ENCODE measurements at places on chromosomes 2 and 18.
A peak's percentile ranks its signal among the peaks of the same experiment; 100 is the strongest.

- DNase-seq, result no peak
These were observed 150.0 kb upstream of the AGAP1 start for GRCh38 chr2:235343869-235344268.

- no peak for DNase-seq
These were observed 94.2 kb downstream of the TPGS2 start for GRCh38 chr18:36734596-36734995.

GRCh38 chr2:111176388-111176787 is 55.7 kb downstream of the BCL2L11 start:
- no peak for DNase-seq

DNA sequence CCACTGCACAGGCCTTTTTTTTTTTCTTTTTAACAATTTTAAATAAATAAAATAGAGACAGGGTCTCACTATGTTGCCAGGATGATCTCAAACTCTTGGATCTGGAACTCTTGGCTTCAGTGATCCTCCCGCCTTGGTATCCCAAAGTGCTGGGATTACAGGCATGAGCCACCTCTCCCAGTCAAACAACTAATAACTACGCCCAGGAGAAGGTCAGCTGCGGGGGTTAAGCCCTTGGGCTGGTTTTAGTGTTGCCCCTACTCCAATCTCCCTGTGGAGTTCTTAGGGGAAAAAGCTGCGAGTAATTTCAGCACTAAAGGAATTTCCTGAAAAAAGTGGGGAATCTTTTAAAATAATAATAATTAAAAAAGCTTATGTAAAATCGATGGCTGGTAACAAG is 96.4 kb upstream of the XPO1 start:
- DNase-seq, result no peak

- DNase-seq, result peak; percentile 24
These were observed 145.7 kb downstream of the ZEB2 start for GRCh38 chr2:144374163-144374661.

GRCh38 chr2:96145036-96145847 is at the start of gene DUSP2:
Gene DUSP2 (minus strand): TSS chr2:96145440. CDS start chr2:96145354, 86 bp downstream.
- DNase-seq, result peak; percentile 70

DNA sequence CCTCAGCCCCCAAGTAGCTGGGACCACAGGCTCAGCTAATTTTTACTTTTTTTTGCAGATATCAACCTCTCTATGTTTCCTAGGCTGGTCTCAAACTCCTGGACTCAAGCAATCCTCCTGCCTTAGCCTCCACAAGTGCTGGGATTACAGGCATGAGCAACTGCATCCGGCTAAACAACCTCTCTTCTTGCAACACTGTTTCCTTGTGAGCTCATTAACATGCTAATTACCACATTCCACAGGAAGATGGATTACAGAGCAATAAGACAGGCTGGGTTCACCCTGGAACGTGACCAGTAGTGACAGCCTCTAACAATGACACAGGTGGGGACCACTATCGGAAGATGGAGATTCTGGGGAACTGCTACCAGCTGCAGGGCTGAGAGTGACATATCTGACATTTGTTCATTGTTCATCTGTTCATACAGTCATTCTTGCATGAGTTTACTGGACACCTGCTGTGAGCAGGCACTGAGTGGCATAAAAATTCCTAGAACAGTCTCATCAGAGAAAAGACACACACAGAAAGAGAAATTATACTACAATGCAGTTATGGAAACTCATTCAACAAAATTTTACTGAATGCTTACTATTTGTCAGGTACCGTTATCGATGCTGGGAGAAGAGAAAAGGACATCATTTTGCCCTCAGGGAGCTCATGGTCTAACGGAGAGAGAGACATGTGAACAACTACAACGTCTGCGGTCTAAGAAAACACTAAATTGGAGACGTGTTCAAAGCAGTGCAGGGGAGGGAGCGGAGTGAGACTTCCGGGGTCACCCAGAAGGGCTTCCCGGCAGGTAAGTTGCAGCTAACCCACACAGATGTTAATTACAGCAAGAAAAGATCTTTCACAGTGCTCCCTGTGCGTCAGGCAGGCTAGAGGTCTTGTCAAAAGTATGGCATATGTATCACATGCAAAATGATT is 37.6 kb downstream of the PROC start:
- no peak for DNase-seq

DNA sequence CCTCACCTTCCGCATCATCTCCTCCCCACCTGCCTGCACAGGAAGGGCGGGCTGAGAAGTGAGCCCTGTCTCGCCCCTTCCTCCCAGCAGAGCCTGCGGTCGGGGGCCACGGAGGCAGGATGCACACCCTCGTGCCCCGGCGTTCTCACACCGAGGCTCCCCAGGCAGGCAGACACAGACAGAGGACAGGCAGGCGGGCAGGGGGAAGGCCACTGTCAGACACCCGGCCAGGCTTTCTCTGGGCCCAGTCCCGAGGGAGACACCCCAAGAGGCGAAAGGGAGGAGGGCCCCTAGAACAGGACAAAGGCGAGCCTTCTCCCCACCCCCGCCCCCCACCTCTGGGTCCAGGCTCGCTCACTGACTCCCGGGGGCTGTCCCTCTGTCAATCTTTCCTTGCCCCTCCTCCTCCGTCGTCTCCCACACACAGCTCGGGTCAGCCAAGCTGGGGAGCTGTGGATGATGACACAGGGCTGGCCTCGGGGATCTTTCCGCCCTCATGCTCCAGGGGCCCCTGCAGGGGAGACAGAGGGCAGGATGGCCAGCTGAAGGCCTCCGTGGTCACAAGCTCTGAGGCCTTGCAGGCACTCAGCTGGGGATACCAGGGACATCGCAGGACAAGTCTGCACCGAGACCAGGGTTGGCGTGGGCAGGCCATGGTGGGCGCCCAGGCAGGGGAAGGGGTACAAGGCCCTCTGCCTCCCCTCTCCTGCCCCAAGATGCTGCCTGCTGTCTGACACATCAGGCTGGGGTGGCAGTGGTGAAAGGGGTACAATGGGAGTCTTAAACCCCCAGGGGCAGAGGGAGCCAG is 24.9 kb downstream of the BIN1 start:
- no peak for DNase-seq

- DNase-seq, result peak; percentile 43
These were observed 88.0 kb downstream of the COMMD1 start for GRCh38 chr2:61993422-61994024.

GRCh38 chr2:191051177-191051576 is 37.2 kb upstream of the STAT1 start:
- peak; percentile 46 for DNase-seq

DNA sequence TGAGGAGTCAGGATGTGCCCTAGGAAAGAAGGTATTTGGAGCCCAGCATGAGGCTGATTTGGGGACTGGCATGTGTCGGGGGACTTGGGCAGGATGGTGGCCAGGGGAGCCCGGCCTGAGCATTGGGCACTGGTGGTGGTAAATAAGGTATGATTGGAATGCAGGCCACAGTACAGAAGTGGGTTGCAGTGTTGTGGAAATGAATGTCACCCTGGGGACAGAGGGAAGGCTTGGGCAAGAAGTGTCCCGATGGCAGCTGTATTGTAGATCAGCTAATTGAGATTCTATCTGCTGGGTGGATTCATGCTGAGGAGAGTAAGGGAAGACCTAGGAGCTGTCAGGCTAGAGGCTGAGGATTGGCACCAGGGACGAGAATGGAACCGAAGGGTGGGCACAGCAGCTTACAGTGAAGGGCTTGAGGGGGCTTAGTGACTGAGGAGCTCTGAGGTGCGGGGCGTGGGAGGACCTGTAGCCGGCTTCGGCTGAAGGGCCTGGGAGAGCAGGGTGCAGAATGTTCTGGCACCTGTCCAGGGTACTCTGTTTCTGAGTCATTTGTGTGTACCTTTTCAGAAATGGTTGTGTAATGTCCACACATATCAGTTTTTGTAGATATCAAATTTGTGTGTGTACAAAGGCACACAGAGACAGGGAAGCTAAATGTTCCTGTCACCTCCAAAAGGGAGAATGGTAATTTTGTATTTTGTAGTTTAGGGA is 170.2 kb downstream of the PRKCE start:
- peak; percentile 48 for DNase-seq

GRCh38 chr2:3426615-3427014 is 47.1 kb downstream of the TRAPPC12 start:
- DNase-seq, result no peak

GRCh38 chr18:34844732-34845459 is 134.8 kb downstream of the DTNA start:
- DNase-seq, result no peak

DNA sequence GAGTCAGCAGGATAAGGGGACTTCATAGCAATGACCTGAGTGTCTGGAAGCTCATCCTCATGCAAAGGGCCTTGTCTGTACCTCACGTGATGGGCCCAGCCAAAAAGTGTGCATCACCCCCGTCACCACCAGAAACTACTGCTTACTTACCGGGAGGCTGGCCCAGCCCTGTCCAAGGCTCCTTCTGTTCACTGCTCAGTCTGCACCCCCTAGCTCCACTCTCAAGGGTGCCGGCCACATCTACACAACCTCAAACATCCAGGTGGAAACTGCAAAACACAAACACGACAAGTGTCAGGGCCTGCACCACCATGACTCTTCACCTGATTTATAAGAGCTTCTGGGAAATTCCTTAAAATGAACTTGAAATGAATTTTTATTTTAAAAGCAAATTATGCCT is 55.1 kb downstream of the ADD2 start:
- no peak for DNase-seq

DNA sequence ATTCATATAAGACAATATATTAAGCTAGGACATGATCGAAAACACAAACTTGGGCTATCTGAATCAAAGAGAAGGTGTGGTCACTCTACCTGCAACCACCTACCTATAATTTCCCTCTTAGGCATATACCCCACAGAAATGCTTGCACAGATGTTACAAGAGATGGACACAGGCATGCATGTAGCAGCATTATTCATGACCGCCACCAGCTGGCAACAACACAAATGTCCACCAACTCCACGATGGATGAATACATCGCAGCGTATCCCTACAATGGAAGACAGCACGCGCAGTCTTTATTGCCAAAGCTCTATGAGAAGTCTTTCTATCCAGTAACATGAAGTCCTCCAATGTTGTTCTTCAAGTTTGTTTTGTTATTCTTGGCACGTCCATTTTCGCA is 90.8 kb downstream of the ARL4C start:
- DNase-seq, result no peak

- DNase-seq, result no peak
These were observed 31.7 kb upstream of the CYBRD1 start for GRCh38 chr2:171490577-171490976.

DNA sequence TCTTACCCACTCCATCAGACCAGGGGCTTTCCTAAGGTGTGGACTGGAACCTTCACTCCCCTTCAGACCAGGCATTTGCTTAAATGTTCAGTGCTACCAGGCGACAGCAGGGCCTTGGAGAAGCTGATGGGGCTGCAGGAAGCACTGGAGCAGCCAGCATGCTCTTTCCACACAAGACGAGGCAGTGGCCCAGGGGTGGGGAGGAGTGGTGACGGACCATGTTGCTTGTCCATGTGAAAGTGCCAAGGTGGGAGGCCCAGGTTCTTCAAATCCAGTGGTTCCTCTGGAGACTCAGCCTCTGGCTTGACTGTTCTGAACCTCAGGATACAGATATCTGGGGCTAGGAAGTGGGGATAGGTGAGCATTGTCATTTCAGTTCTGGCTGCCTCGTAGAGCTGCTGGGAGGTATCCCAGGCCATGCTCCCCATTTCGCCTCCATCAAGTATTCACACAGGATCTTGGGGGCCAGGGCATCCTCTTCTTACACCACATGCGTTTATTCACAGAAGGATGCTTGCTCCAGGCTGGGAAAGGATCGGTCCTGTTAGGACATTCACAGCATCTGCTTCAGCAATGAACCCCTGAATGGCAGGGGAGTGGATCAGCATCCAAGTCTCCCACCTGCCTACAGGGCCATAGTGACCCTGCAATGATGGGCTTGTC is 62.2 kb downstream of the SFXN5 start:
- DNase-seq, result no peak

- no peak for DNase-seq
These were observed 694.5 kb downstream of the TDRD15 start for GRCh38 chr2:21818212-21818795.

GRCh38 chr2:207928079-207928478 is 97.2 kb downstream of the PLEKHM3 start:
- no peak for DNase-seq

- DNase-seq, result peak; percentile 43
These were observed 24.1 kb downstream of the DYNC1I2 start for GRCh38 chr2:171711351-171711750.

DNA sequence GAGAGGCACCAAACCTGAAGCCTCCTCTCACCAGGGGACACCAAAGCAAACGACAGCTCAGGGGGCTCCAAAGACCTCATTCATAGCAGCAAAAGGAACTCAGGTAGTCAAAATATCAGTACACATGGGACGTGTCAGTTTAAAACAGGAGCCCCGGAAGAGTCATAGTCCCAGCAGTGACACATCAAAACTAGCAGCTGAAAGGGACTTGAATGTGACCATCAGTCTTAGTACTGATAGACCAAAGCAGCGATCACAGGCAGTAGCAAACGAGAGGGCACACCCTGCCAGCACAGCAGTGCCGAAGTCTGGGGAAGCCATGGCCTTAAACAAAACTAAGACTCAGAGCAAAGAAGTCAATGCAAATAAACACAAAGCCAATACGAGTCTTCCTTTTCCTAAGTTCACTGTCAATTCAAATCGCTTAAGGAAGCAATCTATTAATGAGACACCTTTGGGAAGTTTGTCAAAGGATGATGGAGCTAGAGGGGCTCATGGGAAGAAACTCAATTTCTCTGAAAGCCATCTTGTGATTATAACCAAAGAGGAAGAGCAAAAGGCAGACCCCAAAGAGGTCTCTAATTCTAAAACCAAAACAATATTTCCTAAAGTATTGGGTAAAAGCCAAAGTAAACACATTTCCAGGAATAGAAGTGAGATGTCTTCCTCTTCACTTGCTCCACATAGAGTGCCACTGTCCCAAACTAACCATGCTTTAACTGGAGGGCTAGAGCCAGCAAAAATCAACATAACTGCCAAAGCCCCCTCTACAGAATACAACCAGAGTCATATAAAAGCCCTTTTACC is 1.2 kb downstream of the GALNT5 start:
- no peak for DNase-seq

DNA sequence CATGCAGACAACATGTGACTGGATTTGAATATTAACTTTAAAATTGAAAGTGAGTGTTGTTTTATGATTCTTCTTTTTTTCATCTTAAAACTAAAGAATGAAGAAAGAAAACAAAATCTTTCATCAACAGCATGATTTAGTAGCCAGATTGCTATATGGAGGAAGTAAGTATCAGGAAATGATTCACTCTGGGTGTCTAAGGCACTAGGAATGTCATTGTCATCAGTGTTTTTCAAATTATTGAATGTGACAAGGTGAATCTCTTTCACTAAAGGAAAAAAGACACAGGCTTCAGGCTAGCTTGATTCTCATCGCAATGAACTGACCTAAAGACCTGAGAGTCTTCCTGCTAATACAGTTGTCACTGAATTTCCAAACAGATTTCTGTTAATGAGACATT is 430.1 kb downstream of the FBXO15 start:
- peak; percentile 61 for DNase-seq

- DNase-seq, result no peak
These were observed 201.7 kb downstream of the NAPG start for GRCh38 chr18:10727477-10727876.

All from EL (cell line).